ENCODE measurements at places on chromosomes 16 and 17. TPM values are rescaled to one million over a fixed set of nuclear protein-coding genes. Genes with fewer than 3 reads are reported as not detected.

DNA sequence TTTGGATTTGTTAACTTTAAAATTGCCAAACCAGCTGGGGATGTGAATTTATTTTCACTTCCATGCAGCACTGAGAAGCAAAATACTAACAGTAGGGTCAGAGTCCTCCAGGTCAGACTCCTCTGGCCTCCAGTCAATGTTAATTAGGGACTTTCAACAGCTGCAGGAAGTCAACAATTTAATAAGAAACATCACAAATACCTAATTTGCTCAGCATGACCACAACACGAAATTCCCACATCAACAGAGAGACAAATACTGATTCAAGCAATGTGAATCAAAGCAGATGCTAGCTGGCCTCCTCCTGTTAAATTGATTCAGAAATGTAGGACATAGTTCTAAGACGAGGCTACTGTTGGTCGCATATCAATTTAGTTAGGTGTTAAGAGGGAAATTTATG is 111.7 kb downstream of the ABCA8 start:
- no peak for DNase-seq

- DNase-seq, result no peak
Observed at GRCh38 chr16:87790292-87791100, 24.7 kb upstream of the KLHDC4 start.

DNA sequence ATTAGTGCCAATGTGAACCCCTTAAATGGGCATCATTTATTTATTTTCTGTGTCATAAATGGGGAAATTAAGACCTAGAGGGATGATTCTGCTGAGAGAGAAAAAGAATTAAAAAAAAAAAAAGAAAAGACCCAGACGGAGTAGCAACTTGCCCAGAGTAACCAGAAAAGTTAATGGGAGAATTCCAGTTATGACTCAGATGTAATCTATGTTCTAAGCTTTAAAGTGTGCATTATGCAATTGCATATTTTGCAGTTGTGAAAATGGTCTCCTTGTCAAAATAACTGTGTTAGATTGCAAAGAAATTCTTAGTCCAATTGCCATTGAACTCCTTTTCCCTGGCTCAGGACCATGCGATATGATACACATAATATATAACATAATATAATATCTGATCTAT is 38.6 kb upstream of the TBX2 start:
- DNase-seq, result peak; percentile 68

DNA sequence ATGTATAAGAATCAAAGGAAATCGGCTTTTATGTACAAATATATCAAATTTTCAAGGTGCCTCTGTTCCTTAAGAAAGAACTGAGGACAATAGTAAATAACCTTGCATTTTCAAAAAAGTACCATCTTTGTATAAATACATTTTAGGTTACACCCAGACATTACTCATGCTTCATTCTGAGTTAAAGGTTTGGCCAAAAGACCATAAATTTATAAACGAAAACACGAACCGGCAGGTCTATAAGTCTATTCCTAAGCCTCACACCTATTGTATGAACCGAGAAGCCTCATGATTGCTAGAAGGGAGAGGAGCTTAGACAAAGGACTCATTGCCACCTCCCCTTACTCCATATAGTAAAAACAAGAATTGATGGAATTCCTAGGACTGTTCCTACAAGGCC is 94.6 kb upstream of the PSMD7 start:
- DNase-seq, result no peak

DNA sequence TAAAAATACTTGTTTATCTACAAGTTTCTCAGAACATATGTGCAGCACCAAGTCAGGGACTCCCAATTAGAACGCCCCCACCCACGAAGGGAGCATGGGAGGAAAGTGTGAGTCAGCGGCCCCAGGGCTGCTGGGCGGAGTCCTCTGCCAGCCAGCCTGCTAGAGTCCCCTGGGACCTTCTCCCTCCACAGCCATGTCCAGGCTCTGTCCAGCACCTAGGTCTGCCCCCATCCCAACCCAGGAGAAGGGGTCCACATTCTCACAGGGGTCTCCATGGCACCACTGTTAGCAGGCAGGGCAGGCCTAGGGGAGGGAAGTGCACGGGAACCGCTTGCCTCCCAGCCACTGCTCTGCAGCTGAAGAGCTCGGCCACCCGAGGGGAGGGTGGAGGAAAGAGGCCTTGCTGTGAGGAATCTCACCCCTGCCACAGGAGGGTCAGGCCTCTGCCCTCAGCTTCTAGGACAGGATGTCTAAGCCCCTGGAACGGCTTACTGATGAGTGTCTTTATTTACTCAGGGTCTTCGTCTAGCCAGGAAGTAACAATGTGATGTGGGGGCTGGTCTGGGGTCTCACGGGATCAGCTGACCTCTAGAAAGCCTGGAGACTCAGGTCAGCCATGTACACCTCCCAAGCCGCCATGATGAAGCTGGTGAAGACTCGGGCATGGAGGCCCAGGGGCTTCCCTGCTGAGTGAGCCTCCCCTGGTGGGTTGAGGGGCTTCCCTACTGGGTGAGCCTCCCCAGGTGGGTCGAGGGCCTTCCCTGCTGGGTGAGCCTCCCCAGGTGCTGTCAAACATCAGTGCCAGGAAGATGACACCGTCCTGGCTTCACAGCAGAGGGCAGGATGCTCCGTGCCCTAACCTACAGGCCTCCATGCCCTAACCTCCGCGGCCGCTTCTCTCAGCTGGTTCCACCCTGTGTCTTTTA is 190.3 kb downstream of the RBFOX3 start:
- DNase-seq, result no peak

DNA sequence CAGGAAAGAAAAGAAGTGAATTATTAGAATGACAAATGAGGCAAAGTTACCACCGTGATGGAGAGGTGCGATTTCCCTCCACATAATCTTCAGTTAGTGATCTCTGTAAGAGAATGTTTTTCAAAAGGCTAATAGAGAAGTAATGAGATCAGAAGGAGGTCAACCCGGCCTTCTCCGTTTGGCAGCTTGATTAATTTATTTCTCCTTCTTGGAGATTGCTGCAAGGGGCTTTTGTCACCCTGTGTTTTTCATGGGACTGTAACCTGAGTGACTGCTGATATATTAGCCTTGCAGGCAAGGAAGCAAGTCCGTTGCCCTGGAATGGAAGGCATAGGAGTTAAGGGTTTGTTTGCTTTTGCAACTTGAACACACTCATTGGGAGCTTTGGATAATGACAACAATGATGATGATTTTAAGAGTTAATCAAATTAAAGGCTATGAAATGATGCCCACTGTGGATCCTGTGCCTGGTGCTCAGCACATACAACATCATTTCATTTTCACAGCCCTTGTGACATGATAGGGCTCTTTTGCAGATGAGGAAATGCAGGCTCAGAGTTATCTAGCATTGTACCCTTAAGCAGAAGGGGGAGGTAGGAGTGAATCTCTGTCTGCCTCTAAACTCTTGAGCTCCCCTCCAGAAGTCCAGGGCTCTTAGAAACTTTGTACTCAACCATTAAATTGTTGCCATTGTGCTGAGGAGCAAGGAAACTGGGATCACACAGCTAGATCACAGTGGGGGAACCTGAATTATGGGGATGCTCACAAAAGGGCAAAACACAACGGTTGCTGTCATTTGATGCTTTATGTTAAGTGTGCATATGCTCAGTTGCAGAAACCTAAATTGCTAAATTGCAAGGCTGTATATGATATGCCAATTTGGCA is 226.3 kb downstream of the WWOX start:
- DNase-seq, result no peak

- peak; percentile 18 for DNase-seq
Observed at GRCh38 chr17:40363111-40363827, 1.3 kb downstream of the GJD3 start.

- DNase-seq, result no peak
Observed at GRCh38 chr17:1793447-1793806, 31.6 kb downstream of the SERPINF1 start.

GRCh38 chr16:66844342-66845079 is at the start of gene CA7:
TSS of gene CA7 (plus strand) at chr16:66844414. CDS start at chr16:66844488, 74 bp downstream.
- DNase-seq, result no peak

The TNFRSF17 gene
- not detected for total RNA-seq

The CD300H gene
- not detected for total RNA-seq

The STX1B gene
- 7.0 TPM for total RNA-seq

The GCGR gene
- not detected for total RNA-seq

The DLG4 gene
- total RNA-seq, result 31.4 TPM

The LYRM9 gene
- 2.8 TPM for total RNA-seq

The C16orf54 gene
- not detected for total RNA-seq
